Transverse colon (tissue), 4 donors: ENCODE measurements at places on chromosomes 3 and 15.

DNA sequence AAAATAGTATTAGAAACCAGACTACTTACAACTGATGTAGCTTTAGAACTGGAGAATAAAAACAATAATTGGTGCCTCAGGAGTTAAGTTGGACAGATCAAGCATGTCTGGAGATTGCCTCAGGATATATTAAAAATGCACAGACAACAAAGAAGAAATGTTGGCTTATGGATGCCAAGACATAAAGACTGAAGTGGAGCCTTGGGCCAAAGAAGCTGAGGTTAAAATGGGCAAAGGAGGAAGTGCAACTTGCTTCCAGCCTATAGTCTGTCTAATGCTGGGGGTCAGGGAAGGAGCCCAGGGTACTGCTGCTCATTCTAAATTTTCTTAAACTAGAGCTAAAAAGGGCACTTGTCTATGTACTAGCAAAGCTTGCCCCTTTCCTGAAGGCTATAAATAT, 77.5 kb downstream of the ESYT3 start:
- DNase-seq, result no peak

DNA sequence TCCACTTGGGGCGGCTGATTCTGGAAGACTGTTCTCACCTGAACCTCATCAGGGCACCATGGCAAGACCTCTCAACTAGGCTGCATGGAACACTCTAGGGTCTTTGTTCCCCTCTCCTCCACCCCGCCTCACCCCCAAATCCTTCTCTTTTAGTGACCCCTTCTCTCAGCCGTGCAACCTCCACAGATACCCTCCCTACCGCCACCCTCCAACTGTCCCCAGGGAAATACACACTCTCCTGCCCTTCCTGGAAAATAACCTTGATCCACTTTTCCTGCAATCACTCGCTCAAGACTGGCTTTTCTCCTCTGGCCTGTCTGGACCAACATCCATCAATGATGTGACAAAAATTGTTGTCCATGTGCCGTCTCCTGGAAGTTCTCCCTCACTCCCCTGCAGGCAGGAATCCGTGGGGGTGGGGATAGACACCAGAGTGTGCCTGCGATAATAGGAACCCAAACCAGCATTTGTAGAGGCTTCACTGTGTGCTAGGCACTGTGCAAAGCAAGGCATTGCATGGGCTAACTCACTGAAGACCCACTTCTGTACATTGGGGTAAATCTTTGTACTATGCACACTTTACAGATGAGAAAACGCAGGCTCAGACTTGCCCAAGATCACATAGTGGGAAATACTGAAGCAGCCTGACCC, 160.1 kb upstream of the UBE2E1 start:
- DNase-seq, result no peak

DNA sequence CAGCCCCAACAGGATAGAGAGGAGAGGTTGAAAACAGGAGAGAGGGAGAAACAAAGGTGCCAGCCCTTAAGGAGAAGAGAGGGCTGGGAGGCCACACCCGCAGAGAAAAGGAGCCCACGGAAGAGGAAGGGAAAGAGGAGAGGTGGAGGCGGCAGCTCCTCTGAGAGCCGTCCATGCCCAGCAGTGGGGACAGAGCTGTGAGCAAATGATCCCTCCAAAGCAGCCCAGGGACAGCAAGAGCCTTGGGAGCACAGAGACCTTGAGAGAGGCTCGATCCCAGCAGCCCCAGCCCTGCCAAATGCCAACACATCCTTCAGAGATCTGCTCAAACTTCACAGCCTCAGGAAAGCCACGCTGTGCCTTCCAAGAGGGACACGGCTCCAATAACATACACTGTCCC, 66.7 kb upstream of the CORO2B start:
- DNase-seq, result no peak

DNA sequence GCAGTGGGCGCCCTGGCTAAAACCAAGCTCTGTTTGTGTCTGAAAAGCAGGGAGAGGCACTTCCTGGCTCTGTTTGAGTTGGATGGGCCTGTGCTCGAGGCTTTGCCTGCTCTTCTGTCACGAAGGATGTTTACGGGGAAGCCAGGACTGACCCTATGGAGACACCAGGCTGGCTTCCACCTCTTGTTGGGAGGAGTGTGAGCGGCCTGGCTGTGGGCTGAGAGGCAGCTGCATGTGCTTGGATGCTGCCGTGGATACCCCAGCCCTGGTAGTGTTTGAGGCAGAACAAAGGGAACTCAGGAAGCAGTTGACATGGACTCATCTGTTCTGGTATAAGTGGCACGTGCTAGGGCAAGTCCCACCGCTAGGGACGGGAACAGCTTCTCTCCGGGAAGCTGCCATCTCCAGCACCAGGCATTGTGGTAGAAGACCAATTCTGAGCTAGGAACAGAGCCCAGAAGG, 17.6 kb upstream of the SLC41A3 start:
- no peak for DNase-seq

GRCh38 chr15:91929509-91929908, 76.0 kb downstream of the SLCO3A1 start:
- no peak for DNase-seq

DNA sequence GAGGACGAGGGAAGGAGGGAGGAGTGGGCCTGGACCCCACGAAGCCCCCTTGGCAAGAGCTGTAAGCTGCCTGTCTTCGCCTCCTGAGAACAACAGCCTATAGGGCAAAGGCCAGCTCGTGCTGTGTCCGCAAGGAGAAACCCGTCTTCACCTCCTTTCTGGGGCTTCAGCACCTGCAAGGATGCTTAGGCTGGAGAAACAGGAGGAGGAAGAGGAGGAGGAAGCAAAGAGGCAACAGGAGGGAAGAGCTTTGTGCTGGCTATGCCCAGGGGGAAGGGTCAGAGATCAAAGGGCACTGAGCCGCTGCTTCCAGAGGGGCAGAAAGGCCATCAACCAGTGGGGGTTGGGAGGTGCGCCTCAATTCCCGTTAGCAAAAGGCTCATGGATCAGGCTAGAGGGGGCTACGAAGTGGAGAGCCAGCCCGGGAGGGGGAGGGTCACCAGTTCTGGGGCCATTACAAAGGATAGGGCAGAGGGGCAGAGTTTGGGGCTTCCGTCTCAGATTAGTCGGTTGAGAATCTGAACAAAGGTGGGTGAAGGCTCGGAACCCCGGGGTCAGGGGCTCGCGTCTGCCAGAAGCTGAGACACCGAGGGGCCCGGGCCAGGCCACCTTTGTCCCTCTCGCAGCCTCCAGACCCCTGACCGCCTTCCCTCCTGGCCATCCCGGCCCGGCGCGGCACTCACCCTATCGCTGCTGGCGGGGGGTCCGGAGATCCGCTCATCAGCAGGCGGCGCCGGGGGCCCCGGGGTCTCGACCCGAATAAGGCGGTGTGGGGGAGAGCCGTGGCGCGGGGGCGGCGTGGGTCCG, 792 bp downstream of the SHF start:
- no peak for DNase-seq

DNA sequence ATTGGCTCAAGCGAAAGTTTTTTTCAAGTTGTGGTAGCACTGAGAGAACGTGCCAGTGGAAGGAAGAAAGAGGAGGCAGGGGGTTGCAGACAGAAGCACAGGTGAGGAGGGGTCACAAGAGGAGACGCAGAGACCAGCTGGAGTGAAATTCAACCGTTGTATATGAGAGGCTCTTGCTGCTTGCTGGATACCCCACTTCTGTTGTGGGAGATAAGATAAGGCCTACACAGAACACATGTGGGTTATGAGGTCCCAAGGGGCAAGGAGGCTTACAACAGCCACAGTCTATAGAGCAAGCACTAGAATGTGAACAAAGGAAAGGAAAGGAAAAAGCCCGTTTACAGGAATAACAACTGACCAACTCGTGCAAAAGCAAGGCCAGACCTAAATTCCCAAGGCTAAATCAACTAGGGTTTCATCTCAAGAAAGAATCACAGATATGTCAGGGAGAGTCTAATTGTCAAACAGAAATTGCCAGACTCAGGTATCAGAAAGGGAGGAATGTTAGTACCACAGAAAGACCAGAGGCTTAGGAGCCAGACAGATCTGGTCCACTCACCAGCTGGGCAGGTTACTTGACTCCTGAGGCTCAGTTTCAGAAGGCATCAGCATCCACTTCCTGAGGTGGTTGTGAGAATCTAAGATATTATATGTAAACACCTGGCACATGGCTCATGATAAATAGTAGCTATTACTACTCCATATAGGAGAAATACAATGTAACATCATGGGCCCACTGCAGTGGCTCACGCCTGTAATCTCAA, 60.9 kb downstream of the MSL2 start:
- no peak for DNase-seq

DNA sequence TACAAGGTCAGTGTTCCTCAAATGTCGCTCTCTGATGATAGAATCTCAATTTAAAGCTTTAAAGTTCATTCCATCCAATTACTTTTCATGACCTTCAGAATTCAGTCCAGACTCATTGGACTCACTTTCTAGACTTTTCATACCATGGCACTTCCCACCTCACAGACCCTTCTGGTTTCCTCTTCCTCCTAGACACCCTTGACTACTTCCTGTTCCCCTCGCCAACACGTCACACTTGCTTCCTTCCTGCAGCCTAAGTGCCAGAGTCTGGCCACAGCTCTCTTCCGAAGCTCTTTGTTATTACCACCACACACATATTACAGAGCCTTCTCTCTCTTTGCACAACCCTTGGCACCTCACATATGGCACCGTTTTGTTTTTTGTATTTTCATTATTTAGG, 59.1 kb upstream of the UMPS start:
- no peak for DNase-seq

DNA sequence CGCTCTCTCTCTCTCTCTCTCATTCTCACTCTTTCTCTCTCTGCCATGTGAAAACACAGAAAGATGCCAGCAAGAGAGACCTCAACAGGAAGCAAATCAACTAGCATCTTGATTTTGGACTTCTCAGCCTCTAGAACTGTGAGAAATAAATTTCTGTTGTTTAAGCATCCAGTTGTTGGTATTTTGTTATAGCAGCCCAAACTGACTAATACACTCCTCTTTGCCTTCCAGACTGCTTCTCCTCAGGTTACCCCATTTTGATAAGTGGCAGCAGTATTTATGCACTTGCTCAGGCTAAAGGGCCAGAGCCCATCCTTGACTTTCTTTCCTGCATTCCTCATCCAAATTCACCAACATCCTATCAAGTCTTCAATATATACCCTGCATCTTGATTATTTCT, 76.6 kb upstream of the NANOGP8 start:
- DNase-seq, result no peak

GRCh38 chr3:9497821-9498565, 55.6 kb downstream of the LHFPL4 start:
- DNase-seq, result no peak

- DNase-seq, result no peak
Measured at GRCh38 chr3:115275896-115276295, 128.8 kb upstream of the ZBTB20 start.

DNA sequence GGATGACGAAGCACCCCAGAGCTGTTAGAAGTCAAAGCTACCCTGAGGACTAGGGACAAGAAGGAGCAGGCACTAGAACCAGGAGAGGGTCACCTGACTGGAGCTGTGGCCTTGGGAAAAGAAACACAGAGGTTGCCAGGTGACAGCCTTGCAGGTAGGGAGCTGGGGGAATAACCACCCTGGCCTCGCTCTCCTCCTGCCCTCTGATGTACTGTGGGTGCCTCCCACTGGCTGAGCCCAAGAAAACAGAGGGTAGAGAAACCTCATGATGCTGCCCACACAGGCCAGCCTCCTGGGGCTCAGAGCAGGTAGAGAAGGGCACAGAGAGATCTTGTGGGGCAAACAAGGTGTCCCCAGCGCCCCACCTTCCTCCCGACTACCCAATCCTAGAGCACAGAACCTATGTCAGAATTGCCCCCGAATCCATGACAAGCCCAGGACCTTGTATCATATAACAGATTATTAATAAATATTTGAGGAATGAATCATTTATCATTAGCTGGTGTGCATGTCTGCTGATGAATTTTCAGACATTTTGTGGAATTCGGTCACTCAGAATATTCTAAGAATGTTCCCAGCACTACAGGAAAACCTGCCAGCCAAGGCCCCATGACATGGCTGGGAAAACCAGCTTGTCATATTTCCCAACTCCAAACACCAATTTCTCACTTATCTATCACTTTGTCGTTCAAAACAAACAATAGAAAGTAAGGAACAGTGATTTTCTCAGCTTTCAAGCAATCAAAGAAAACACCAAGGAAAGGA, 59.8 kb upstream of the MEX3B start:
- no peak for DNase-seq
